ENCODE measurements at places on chromosomes 5 and 9. TPM values are rescaled to one million over a fixed set of nuclear protein-coding genes. Genes with fewer than 3 reads are reported as not detected.

GRCh38 chr5:128870923-128871322 is 94.4 kb upstream of the SLC27A6 start:
- DNase-seq: no peak

GRCh38 chr5:143896966-143897365 is 85.0 kb downstream of the HMHB1 start:
- DNase-seq: no peak

DNA sequence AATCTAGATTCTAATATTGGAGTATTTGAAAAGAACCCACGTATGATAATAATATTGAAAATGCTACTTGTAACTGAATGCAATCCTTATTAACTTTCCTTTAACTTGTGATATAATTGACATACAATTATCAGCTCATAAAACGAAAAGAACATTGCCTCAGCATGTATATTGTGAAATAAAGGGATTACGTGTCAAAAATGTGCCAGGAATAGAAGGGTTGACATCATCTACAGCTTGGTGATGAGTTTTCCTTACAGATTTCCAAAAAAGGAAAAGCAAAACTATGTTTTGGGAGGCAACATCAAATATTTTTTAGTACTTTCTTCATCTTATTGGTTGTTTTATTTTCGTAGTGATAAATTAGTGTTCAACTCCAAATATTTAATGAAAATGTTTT is 266.0 kb upstream of the PTGER4 start:
- DNase-seq: no peak

GRCh38 chr5:138603249-138603920 is 28.2 kb upstream of the HSPA9 start:
- DNase-seq: no peak

DNA sequence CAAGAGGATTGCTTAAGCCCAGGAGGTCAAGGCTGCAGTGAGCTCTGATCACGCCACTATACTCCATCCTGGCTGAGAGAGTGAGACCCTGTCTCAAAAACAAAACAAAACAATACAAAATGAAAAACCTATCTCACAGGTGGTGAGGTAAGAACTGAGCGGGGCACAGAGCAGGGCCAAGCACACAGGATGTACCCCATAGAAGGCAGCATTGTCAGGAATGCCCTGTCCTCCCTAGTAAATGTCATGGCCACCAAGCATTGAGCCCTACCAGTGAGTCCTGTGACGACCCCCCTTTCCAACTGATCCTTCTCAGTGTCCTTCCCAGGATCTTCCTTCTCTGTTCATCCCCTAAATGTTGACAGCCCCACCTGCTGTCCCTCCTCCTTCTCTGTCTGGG is 44.6 kb upstream of the ALDH1B1 start:
- no peak for DNase-seq

DNA sequence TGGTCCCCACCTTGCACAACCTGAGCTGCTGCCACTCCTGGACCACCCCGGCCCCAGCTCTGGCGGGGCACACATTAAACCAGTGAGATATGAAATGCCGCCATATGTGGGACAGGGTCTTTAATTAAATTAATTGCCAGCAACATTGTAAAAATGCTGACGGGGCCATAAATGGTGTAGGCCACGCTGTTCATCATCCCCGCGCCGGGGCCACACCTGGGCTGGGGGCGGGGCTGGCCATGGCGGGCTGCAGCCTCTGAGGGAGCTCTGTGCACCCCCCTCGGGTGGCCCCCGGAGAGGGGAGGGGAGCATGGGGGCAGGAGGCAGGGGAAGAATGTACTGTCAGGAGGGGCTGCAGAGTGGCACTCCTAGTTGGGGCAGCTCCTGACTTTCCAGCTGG is 41.0 kb downstream of the UNC5A start:
- DNase-seq: no peak

DNA sequence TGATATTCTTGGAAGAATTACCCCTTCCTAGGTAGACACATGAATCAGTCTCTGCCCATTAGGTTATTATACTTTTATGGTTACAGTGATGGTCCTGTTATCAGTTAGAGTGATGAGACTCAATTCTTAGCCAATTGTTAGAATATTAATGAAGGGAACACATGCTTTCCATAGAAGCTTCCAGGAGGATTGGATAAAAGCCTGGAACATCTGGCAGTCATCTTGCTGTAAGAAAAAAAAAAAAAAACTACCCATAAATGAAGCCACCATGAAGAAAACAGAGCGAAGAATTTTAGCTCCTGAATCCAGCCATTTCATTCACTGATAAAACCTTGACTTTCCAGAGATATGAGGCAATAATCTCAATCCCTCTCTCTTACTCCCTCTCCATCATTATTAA is 262.5 kb upstream of the GRIN3A start:
- no peak for DNase-seq

The INSL4 gene
- not detected for total RNA-seq

DNA sequence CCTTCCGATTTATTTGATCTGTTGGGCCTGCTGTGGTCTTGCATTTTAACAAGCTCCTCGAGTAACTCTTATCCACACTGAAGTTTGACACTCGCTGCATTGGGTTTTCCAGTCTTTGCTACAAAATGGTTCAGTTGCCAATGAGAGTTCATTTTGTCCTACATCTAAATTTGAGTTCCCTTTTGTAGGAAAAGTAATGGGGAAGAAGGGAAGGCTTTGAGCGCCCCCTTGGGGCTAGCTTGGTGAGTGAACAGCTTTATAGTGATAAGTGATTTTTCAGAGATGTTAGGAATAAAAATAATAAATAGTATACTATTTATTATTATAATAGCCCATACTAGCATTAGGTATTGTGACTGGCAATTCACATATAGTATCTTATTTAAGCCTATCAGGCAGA is 89.9 kb upstream of the GNAQ start:
- peak; percentile 80 for DNase-seq

The FCN2 gene
- not detected for total RNA-seq

The IFNA21 gene
- not detected for total RNA-seq

- no peak for DNase-seq
Observed at GRCh38 chr9:107161338-107161737, 121.7 kb upstream of the RAD23B start.

The GPR107 gene
- 9.6 TPM for total RNA-seq

- no peak for DNase-seq
Observed at GRCh38 chr9:111700776-111701175, 39.4 kb downstream of the GNG10 start.

DNA sequence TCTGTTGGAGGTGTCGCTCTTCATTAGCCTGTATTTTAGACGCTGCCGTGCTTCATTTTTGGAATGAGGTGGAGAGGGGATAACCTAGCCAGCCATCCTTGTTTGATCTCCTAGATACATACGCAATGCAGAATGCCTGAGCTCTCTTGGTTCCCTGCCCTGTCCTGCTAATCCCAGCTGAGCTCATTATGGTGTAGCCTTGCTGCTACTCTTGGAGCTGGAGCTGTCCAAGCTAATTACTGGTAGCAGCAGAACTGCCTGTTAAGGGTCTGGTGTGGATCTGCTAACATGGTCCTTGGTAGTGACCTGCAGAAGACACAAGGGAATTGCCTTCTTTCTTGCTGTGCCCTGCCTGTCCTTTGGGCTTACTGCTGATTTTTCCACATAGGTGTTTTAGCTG is 207.9 kb downstream of the CNTLN start:
- DNase-seq: no peak

- DNase-seq: no peak
Observed at GRCh38 chr5:137234973-137235943, 263.9 kb downstream of the SPOCK1 start.

The IFNB1 gene
- total RNA-seq: not detected

The QRFP gene
- total RNA-seq: not detected

The SLCO6A1 gene
- not detected for total RNA-seq

GRCh38 chr5:14109771-14110170 is 33.4 kb upstream of the TRIO start:
- no peak for DNase-seq

The SPATA31A3 gene
- not detected for total RNA-seq

Data from Karpas-422 (cell line).